ENCODE measurements at places on chromosomes 2 and 18. TPM values are rescaled to one million over a fixed set of nuclear protein-coding genes. Genes with fewer than 3 reads are reported as not detected.

CKAP2L gene
- total RNA-seq: 0.46 TPM

ACAA2 gene
- 68.9 TPM for total RNA-seq

CPS1 gene
- total RNA-seq: 3.1 TPM

ANKRD62 gene
- total RNA-seq: 0.12 TPM

CFAP221 gene
- 26.3 TPM for total RNA-seq

ACVR1C gene
- 1.1 TPM for total RNA-seq

CCDC141 gene
- 25.7 TPM for total RNA-seq

MOCOS gene
- total RNA-seq: 5.0 TPM

HES6 gene
- total RNA-seq: 7.3 TPM

VAMP5 gene
- total RNA-seq: 84.8 TPM

GCG gene
- total RNA-seq: not detected

GRHL1 gene
- 2.7 TPM for total RNA-seq

CDH2 gene
- 1.8 TPM for total RNA-seq

TNS1 gene
- total RNA-seq: 669 TPM

CHN1 gene
- 30.6 TPM for total RNA-seq

SERPINB7 gene
- total RNA-seq: 0.29 TPM

TRABD2A gene
- 6.5 TPM for total RNA-seq

DNA sequence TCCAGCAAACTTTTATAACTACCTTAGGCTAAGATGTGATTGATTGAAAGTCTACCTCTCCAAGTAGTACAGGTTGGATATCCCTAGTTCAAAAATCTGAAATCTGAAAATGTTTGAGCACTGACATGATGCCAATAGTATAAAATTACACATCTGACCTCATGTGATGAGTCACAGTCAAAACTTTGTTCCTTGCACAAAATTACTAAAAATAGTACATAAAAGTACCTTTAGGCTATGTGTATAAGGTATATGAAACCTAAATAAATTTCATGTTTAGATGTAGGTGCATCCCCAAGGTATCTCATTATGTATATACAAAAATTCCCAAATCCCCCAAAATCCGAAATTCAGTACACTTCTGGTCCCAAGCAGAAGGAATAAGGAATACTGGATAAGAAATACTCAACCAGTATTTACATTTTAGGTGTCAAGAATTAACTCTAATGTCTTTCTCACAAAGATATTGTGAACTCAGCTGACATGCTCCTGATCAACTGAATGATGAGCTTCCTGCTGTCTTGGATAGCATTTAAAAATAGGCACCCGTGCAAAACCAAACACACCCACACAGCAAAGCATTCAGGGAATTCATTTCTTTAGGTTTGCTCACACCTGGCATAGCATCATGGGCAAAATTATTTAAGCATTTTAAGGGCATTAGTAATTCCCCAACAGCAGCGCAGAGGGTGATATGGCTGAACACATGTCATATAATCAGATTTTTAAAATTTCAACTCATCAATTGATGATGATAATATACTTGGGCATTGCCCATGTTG lies 497.4 kb upstream of the MEIS1 start:
- DNase-seq: no peak

DNA sequence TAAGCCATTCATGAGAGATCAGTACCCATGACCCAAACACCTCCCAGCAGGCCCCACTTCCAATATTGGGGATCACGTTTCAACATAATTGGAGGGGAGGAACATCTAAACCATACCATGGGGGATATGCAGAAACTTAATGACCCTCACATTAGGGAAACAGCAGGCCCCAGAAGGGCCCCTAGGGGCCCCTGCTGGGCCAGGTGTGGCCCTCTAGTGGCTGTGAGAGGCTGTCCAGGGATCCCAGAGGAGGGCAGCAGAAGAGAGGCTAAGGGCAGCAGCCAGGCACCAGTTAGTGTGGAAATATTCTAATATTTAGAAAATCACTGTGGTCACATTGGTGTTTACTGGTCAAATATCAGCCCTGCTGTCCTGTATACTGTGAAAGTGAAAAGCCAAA lies 49.3 kb upstream of the ANKRD44 start:
- no peak for DNase-seq

DNA sequence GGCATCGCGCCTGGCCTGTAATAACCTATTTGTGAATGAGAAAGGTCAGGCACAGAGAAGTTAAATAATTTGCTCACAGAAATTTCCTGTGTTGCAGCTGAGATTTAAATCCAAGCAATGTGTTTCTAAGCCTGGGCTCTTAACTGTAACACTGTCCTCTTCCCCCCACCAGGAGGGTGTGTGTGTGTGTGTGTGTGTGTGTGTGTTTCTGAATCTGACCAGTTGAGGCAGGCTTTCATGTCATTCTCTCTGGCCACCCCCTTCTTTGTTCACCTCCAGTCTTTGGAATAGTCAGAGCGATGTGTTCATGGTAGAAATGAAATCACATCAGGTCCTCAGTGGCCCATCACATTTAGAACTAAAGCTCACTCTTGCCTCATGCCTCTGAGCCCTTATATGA lies 81.2 kb downstream of the NEDD4L start:
- no peak for DNase-seq

GRCh38 chr2:179726461-179727180 lies 134.8 kb downstream of the ZNF385B start:
- DNase-seq: no peak

DNA sequence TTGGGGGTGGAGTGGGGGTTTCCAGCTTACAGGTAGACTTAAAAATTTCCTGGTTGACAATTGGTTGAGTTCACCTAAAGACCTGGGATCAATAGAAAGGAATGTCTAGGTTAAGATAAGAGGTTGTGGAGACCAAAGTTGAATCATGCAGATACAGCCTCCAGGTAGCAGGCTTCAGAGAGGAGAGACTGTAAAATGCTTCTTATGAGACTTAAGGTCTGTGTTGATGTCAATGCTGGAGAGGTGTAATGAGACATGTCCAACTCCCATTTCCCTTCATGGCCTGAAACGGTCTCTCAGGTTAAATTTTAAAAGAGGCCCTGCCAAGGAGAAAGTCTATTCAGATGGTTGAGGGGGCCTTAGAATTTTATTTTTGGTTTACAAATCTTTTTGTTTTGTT lies 38.5 kb upstream of the RND3 start:
- no peak for DNase-seq

GRCh38 chr2:48693645-48694044 lies 61.9 kb downstream of the LHCGR start:
- DNase-seq: no peak

- DNase-seq: no peak
Observed at GRCh38 chr18:69580107-69580506, 179.4 kb downstream of the DOK6 start.

GRCh38 chr2:46747297-46747818 lies 168.2 kb downstream of the MCFD2 start:
- DNase-seq: no peak

DNA sequence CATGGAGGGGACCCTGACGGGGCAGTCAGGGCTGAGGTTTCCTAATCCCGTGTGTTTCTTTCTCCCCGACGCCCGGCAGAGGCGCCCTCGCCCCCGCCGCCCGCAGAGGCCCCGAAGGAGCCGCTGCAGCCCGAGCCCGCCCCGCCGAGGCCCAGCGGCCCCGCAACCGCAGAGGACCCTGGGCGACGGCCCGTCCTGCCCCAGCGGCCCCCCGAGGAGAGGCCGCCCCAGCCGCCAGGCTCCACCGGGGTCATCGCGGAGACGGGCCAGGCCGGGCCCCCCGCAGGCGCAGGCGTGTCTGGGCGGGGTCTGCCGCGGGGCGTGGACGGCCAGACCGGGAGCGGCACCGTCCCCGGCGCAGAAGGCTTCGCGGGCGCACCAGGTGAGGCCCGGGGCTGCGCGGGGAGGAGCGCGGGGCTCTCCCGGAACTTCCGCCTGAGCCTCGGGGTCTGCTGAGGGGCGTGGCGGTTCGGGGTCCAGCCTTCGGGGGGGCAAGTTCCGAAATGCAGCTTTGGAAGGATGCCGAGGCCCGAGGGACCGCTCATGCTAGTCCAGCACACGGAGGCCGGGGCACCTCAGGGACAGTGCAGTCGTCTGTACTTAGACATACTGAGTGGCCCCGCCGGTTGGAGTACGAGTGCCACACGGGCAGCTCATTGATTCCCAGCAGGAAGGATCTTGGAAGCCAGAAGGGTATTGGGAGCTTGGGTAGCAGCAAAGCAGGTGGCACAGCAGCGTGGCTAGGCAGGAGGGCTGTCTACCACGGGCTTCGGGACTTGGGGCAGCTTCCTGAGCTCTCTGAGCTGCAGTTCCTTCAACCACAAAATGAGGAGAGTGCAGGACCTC lies 60.1 kb downstream of the EMILIN2 start:
- DNase-seq: peak; percentile 80

DNA sequence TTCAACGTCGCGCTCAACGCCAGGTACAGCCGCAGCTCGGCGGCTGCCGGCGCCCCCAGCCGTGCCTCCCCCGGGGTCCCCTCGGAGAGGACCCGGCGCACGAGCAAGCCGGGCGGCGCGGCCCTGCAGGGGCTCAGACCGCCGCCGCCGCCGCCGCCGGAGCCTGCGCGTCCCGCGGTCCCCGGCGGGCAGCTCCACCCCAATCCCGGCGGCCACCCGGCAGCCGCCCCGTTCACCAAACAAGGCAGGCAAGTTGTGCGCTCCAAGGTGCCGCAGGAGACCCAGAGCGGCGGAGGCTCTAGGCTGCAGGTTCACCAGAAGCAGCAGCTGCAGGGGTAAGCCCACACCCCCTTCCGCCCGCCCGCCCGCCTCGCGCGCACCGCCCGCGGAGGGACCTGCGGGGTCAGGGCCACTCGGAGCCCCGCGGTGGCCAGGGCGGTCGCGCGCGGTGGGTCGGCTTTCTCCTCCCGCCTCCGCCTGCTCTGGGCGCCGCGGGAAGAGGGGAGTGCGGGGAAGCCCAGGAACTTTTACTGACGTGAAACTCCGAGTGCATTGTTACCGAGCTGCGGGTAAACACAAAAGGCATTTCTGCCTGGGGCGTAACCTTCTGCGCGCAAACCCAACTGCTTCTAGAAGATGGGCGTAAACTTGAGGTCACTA lies 861 bp downstream of the LTBP1 start:
- peak; percentile 65 for DNase-seq

DNA sequence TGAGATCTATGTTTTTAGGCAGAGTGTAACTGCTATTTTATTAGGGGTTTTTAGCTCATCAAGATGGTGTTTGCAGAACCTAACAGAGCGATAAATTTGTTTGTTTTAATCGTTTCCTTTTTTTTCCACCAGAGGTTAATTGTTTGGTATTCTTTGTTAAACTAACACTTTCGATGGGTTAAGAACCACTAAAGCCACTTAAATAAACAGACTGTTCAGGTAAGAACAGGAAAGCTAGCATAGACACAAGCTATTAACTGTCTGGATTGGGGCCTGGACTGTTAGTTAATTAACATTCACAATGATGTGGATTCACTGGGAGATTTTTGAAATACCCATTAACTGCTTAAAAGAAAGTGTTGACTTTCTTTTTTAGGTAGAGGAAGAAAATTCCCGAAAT lies 209.0 kb upstream of the COPS8 start:
- no peak for DNase-seq

DNA sequence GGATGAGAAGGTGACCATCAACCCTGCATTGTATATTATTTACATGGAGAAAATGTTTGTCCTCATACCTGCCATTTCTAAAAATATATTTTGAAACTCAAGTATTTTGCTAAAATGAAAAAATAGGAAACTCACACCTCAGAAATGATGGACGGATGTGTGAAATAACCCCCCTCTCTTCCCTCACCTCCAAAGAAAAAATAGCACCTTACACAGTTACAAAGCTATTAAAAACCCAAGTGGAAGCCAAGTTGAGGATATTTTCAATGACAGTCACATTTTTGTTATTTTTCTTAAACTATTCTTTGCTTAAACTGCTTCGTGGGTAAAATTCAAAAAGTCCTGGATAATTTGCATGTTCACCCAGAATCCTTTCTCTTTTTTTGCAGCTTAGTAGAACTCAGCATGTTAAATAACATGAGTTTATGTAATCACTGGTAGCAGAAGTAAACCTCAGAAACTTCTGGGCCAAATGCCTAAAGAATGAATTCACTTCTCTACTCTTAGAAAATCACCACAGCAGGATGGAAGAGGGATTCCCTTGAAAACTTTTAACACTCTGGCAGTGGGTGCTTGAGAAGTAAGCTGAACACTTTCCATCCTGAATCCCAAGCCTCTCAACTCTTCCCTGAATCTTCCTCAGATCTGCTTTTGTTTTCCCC lies 768 bp downstream of the DSC1 start:
- DNase-seq: no peak

DNA sequence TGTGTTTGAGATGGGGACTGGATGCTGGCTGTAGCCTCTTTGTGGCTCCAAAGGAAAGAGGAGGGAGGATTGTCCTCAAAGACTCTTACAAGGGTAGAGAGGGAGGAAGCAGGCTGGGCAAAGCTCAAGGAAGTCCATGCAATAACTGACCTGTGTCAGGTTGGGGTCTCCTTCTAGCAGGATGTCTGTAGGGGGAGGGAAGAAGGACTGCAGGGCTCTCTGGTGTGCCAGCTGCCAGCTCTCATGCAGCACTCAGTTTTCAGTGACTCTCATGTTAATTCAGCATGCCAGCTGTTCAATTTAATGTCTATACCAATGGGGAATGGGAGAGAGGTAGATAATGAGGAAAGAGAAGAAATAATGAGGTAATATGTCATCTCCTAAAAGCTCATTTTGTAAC lies 85.3 kb upstream of the RANBP2 start:
- DNase-seq: no peak

GRCh38 chr2:70360661-70361270 lies 58.9 kb upstream of the FAM136A start:
- no peak for DNase-seq

DNA sequence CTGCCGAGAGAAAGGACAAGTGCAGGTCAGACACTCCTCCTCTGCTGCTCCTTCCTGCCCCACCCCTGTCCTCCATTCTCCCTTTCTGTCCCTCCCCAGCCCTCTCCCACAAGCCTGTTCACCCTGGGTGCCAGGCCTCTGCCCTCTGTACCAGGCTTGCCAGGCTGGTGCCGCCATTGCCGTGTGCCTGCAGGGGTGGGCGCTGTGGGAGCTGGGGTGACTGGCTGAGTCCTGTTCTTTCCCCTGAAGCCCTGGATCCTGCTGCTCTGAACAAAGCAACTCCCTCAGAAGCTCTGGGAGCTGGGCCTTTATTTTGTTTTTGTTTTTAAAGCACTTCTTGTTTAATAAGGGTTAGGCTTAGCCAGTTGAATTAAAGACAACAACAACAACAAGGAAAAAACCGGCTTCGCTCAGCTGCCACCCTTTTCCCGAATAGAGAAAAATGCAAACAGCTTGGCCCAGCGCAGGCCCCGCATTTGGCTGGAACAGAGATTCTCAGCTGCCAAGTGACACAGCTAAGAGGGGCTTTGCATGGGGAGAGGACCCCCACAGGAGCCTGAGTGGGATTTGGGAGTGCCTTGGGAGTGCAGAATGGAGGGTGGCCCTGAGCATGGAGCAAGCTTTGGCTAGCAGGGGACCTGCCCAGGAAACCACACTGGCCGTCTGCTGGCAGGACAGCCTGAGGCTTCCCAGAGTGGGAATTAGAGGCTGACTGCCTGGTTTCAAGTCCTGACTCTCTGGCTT lies 9.1 kb downstream of the PCARE start:
- no peak for DNase-seq

GRCh38 chr2:230130668-230131364 lies 62.1 kb upstream of the SLC16A14 start:
- no peak for DNase-seq

DNA sequence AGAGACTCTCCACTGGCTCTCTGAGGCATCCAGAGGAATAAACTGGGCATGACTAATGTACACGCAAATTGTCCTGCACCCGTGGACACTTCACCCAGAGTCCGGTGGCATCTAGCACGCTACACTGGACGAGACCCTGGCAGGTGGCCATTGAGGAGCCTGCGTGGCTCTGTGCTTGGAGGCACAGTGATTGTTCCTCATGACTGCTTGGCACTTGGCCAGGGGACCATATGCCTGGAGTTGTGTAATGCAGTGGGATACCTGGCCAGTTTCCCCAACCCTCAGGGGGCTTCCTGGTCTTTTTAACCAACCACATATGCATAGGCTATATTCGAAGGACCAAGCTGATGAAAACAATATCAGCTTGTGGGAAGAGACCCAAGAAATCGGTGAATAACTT lies 66.6 kb downstream of the MTCL1 start:
- DNase-seq: no peak

All from upper lobe of right lung (tissue), 1 donor.